ENCODE measurements at places on chromosomes 2 and 18.

- no peak for DNase-seq
Measured at GRCh38 chr2:238431456-238431855, 4.7 kb downstream of the ASB1 start.

- no peak for DNase-seq
Measured at GRCh38 chr2:224586127-224586695, 1.0 kb upstream of the CUL3 start.

- DNase-seq: peak; percentile 63
Measured at GRCh38 chr2:673615-674320, 3.4 kb downstream of the TMEM18 start.

- DNase-seq: no peak
Measured at GRCh38 chr2:130728549-130729316, at the start of gene GPR148. Gene GPR148 (plus strand): TSS chr2:130729070. CDS start chr2:130729152, 82 bp downstream.

GRCh38 chr2:70132244-70133126 is 45.2 kb downstream of the PCBP1 start:
- peak; percentile 76 for DNase-seq

- DNase-seq: no peak
Measured at GRCh38 chr2:241509155-241509784, 886 bp upstream of the STK25 start.

DNA sequence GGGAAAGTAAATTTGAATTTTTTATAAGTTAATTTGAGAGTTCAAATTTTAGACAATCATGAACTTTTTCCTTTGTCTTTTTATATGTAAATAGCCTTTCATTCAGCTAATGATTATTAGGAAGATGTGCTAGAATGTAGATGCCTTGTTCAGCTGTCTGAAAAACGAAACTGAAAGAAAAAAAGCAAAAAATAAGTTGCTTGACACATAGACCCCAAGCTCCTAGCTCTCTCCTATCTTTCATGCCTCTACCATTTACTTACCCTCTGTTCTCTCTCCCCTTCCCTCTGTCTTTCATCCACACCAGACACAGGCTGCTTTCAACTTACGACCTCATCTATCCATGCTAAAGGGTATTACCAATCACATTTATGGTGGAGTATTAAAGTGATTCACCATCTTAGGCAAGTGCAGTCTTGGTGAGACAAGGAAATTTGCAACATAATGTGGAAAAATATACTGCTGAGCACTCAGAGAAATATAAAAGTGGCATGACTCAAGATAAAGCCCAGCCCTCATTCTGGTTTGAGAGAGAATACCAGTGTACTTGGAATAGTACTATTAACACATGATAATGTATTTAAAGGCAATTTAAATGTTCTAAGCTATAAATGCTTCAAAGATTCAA is 425.6 kb downstream of the SUCLG1 start:
- no peak for DNase-seq

DNA sequence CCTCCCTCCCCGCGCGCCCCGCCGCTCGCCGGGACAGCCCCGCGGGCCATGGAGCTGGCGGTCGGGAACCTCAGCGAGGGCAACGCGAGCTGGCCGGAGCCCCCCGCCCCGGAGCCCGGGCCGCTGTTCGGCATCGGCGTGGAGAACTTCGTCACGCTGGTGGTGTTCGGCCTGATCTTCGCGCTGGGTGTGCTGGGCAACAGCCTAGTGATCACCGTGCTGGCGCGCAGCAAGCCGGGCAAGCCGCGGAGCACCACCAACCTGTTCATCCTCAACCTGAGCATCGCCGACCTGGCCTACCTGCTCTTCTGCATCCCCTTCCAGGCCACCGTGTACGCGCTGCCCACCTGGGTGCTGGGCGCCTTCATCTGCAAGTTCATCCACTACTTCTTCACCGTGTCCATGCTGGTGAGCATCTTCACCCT is 865 bp downstream of the GALR1 start:
- no peak for DNase-seq

DNA sequence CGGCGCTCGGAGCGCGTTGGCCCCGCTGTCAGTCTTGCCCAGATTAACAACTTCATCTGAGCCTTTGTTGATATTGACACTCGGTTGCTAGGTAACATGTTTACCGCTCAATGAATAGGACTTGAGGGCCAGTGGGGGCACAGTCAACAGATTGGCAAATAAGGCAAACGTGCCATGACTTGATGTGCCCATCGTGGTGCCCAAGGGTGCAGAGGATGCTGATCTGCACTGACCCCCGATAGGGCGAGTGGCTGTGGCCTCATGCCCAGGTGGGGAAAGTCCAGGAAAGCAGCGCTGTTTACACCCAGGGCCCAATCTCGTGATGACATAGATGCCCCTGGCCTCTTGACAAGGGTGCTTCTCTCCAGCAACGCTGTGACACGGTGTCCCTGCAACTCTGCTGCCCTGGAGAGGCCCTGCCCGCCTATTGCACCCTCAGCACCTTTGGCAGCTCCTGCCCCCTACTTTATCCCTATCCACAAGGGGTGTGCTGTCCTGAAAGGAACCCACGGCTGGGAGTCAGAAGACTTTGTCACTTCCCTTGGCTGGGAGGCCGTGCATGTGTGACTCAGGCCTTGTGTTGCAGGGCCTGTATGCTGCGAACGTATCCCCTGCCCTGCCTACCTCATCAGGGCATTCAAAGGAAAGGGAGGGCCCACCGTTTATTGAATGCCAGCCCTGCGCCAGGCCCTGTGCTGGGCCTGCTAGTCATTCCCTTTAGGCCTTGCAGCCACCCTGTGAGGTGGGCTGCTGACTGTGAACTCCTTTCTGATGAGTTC is 158.0 kb downstream of the INHBB start:
- peak; percentile 33 for DNase-seq

DNA sequence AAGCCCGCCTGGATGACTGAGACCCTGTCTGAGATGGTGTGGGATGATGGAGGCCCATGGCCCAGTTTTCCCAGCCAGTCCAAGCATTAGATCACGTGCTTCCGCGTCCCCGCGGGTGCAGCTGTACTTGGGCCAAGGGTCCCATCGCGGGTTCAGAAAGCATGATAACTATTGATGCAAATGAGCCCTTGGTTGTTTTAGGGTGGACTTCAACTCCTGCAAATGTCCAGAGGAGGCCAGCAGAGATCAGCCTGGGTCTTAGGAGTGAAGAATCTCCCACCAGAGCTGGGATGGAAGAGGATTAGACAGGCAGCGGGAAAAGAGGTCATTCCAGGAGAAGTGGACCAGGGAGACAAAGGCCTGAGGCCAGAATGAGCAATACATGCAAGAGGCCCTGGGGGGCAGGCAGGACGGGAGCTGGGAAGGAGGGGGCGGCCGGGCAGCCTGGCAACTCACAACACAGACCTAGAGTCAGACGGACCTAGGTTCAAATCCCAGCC is 89.9 kb upstream of the TMEM247 start:
- peak; percentile 59 for DNase-seq

- peak; percentile 93 for DNase-seq
Measured at GRCh38 chr2:225010804-225011203, 31.5 kb downstream of the DOCK10 start.

GRCh38 chr2:182618672-182619079 is 97.4 kb upstream of the DNAJC10 start:
- DNase-seq: peak; percentile 48

GRCh38 chr18:32867936-32868335 is 95.1 kb upstream of the KLHL14 start:
- DNase-seq: no peak

GRCh38 chr2:14909795-14910194 is 277.3 kb downstream of the LRATD1 start:
- peak; percentile 35 for DNase-seq
